C1 segment of cervical spinal cord (tissue), 14 donors: ENCODE measurements at places on chromosomes 16 and 17.

DNA sequence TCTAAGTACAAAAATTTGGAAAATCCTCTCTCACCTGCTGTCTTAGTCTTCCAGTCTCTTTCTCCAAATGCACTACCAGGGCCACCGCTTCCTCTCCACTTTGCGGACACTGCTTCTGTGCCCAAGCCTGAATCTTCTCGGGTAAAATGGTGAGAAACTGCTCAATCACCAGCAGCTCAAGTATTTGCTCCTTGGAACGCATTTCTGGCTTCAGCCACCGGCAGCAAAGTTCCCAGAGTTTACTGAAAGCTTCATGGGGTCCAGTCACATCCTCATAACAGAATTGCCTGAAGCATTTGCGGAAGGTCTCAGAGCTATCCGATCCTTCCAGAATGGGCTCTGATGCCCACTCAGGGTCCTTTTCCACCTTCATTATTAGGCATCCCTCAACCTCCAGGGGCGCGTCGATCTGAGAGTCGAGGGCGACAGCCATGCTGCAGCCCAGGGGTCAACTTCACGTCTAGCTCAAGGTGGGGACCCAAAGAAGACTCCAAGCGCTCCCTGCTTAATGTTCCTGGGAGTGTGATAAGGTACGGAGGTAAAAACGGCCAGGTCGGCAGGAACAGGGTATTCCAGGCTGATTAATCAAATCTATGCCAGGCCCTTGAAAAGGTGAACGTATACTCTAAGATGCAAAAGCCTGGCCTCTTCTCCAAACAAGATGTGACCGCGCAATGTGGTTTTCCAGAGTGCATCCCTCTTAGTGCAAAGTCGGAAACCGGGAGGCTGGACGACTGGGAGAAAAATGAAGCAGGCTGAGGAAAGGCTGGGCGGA is 763 bp downstream of the ZKSCAN2 start:
- DNase-seq = no peak

- no peak for DNase-seq
These were observed 83.3 kb downstream of the C16orf95 start for GRCh38 chr16:87233928-87234327.

- no peak for DNase-seq
These were observed 242.3 kb downstream of the RBFOX3 start for GRCh38 chr17:79368521-79368920.

DNA sequence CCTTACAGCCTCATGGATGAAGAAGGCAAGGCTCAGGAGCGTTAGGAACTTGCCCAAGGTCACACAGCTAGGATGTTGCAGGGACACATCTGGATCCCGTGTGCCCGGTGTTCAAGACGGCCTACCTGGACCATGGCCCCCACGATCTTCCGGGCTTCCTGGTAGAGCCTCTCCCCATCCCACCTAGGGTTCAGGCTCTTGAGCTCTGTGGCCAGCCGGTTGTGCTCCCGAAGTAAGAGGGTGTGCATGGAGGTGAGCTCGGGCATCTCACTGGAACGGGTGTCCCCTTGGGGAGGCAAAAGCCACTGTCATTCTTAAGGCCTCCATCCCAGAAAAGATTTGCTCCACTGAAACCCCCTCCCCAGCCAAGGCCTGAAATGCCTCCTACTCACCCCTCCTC is 5.3 kb downstream of the MPO start:
- no peak for DNase-seq

GRCh38 chr16:17470182-17470907 is 415 bp downstream of the XYLT1 start:
- no peak for DNase-seq

GRCh38 chr16:71383054-71383773 is 24.7 kb downstream of the CALB2 start:
- no peak for DNase-seq

DNA sequence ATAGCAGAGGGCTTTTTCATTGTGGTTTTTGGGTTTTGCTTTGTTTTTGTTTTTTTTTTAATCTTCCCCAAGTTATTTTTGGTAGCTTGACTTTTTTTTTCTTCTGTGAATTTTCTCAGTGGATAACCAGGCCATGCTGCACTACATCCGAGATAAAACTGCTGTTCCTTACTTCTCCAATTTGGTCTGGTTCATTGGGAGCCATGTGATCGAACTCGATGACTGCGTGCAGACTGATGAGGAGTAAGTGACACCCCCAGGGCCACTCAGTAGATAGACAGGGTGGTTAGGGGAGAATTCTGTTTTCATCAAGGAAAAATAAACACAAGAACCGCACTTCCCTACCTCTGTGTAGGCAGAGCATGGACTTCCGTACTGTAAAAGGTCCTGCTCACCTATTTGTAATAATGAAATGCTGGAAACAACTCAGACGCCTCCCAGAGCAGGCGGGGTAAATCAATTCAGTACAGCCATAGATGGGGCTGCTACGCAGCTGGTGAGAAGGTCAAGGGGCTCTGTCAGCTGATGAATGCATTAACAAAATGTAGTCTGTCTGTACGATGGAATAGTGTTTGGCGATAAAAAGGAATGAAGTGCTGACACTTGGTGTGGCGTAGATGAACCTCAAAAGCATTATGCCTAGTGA is 28.6 kb downstream of the CLEC16A start:
- DNase-seq = no peak

GRCh38 chr16:71584543-71585317 is 7.8 kb upstream of the TAT start:
- no peak for DNase-seq

GRCh38 chr16:81523387-81524115 is 78.9 kb downstream of the CMIP start:
- DNase-seq = no peak

- DNase-seq = no peak
These were observed 326.6 kb downstream of the PHKB start for GRCh38 chr16:47787696-47788095.

DNA sequence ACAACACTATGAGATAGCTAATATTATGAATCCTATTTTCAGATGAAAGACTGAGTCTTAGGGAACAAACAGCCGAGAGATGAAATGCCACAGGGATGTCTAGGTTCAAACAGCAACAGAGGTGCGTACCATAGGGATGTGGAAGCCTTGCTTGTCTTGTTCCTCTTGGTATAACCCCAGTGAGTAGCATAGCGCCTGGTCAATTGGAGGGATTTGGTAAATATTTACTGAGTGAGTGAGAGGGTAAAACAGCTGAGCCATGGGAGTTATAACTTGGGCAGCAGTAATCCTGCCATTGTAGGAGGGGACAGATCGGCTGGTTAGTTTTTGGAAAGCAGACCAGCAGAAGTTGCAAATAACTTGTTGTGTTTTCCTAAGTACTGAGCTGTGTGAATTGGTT is 80.2 kb downstream of the WWOX start:
- no peak for DNase-seq

- DNase-seq = no peak
These were observed 531.2 kb downstream of the KIF2B start for GRCh38 chr17:54353789-54354525.

- no peak for DNase-seq
These were observed 15.2 kb downstream of the CD300LF start for GRCh38 chr17:74697515-74697914.

GRCh38 chr17:55576237-55576995 is 65.2 kb upstream of the SMIM36 start:
- no peak for DNase-seq

- DNase-seq = no peak
These were observed 2.1 kb downstream of the ANTKMT start for GRCh38 chr16:722835-723633.

GRCh38 chr17:64992325-64992802 is 64.2 kb downstream of the GNA13 start:
- DNase-seq = no peak

- DNase-seq = no peak
These were observed 72.5 kb downstream of the WSB1 start for GRCh38 chr17:27366437-27366836.

- DNase-seq = no peak
These were observed 38.9 kb downstream of the TRIM37 start for GRCh38 chr17:59067756-59068155.

DNA sequence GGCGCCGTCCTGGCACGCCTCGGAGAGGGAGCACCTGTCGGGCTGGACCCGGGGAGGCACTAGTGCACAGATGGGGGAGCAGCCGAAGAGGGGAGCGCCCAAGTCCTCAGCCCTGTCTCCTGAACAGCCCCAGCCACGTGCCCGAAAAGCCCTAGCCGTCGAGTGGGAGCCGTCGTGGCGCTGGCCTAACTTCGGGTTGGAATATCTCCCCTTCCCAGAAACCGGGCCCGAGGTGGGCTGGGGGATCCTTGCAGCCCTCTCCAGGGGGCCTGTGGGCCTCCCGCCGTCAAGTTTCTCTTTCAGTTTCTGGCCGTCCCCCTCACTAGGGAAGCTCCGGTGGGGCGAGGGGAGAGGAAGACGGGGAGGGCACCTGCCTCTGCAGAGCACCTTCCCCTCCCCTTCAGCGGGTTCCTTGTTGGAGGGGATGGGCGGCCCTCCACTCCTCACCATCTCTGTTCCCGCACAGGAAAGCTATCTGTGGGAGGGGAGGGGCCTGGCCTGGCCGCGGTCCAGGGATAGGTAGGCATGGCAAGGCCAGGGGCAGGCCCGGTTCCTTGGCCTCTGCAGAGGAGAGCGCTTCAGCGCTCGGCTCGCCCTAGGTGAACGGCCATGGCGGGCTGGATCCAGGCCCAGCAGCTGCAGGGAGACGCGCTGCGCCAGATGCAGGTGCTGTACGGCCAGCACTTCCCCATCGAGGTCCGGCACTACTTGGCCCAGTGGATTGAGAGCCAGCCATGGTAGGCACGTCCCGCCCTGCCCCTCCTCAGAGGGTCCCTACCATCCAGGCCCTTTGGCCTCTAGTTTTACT is 709 bp downstream of the STAT5A start:
- DNase-seq = no peak

DNA sequence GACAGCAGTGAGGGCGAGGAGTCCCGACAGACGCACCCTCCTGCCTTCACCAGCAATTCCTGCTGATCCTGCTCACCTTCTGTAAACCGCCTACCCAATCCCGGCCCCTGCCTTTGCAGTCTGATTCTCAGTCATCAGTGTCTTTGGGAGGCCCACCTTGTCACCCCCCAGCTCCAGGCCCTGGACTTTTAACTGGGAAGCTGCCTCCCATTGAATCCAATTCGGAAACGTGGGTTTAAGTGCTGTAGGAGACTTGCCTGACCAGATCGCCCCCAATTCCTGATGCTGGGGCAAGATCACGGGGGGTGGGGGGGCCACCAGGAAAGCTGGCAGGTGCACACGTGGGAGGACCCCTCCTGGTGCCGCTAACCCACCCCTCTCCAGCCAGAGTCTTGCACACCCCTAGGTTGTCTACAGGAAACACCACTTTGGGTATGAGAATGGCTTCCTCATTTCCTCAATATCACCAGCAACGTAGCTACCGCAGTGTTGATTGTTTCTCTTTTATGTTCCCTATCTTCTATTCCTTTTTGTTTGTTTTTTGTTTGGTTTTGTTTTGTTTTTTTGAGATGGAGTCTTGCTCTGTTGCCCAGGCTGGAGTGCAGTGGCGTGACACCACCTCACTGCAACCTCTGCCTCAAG is 46.6 kb upstream of the CMIP start:
- DNase-seq = no peak

DNA sequence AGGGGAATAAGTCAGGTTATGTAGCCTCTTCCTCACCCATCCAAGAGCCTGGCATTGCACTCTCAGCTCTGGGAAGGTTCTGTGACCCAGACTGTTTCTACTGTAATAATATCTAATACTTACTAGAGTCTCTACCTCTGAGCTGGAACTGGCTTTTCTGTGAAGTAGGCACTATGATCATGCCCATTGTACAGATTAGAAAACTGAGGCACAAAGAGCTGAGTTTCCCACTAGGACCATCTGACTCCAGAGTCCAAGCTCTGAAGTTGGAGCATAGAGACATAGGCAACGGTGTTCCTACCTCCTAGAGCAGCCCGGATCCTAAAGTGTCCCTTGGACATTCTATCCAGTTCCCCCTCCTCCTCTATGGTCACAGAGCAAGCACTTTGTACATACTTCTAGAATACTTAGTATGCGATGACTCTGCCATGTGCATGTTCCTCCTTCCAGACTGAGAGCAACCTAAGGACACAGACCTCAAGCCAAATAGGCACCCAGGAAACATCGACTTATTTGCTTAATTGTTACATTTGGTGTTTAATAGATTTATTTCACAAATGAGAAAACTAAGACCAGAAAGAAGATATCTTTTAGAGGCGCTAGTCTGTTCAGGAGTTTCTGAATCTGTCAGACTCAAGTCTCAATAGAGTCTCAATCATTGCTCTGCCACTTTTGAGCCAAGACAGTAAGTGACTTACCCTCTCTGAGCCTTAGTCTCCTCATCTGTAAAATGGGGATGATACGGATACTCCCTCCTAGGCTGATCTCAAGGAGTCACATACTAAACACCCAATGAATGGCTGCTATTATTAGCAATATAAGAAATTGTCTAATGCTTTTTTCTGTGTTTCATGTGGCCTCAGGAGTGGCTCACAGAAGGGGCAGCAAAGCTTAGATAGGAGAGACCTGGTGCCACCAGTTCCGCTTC is 3.6 kb downstream of the CLEC19A start:
- no peak for DNase-seq
